Activated CD8-positive, alpha-beta memory T cell treated with anti-CD3 and anti-CD28 coated beads for 24 hours (primary cell): ENCODE measurements at places on chromosomes 11 and 22.

- DNase-seq: no peak
These were observed 98.0 kb downstream of the PRR5L start for GRCh38 chr11:36394056-36394455.

DNA sequence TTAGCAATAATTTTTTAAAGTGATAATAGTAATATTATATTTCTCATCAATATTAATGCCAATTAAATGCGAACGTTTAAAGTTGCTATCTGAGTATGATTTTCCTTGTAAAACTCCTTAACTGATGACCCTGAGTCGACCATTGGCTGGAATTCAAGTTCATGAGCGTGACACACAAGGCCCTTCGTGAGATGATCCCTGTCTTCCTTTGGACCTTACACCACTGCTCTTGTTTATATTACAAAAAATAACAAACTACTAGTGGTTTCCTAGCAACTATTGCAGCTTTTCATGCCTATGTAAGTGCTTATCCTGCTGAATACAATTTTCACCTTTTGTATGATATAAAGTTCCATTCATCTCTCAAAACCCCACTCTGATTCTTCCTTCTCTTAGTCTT is 752.9 kb downstream of the CNTN5 start:
- no peak for DNase-seq

DNA sequence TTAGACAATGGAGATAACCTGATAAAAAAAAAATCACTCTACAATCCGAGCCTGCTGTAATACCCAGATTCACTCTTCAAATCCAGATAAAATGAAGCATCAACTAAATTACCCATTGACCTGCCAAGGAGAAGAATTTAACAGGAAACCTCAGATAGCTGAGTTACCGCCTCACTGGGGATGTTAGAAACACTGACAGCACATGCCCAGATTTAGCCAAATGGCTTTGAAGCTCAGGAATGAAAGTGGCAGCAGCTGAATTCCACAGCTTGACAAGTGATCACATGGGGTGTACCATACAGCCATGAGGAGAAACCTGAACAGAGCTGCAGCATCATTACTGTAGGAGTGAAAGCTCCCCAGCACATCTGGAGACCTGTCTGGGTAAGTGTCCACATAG is 807.6 kb downstream of the DLG2 start:
- no peak for DNase-seq

- DNase-seq: no peak
These were observed 1110.4 kb upstream of the CCDC90B start for GRCh38 chr11:84396521-84396920.

- DNase-seq: no peak
These were observed 269.9 kb upstream of the SORL1-AS1 start for GRCh38 chr11:121722431-121723245.

DNA sequence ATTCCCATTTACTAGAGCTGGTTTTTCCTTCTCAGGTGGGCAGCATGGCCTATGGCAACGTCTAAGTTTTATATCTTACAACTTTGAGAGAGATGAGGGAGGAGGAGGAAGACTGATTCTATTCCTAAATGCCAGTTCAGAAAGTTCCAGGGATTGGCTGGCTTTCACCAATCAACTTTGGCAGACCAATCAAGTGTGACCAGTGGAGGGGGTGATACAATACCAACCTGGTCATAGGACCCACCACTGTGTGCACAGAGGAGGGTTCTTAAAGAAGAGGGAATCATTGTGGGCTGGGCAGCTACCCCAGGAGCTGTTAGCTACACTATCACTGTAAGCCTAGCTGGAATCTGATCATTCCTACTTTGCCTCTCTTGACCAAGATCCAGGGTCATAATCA is 8.1 kb downstream of the DIXDC1 start:
- no peak for DNase-seq

GRCh38 chr22:41302021-41302767 is 869 bp downstream of the ZC3H7B start:
- peak; percentile 70 for DNase-seq

- DNase-seq: no peak
These were observed 106.7 kb upstream of the ASPHD2 start for GRCh38 chr22:26322179-26322905.

- no peak for DNase-seq
These were observed 5.4 kb downstream of the OR8B12 start for GRCh38 chr11:124538019-124538418.

- no peak for DNase-seq
These were observed 60.4 kb downstream of the SFI1 start for GRCh38 chr22:31556627-31557203.

GRCh38 chr11:129119036-129119435 is 73.1 kb downstream of the ARHGAP32 start:
- no peak for DNase-seq

DNA sequence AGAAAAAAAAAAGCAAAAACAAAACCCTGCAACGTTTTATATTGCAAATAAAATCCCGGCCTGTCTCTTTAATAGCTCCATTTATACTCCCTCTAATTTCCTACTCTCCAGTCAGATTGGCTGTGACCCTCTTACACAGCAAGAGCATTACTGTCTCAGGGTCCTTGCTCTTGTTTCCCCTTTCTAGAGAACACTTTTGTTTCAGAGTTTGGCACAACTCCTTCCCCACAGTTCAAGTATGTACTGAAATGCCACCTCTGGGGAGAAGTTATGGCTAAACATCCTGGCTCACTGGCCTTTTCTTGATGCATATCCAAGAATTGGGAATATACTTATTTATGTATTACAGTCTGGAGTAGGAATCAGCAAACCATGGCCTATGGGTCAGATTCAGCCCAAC is 2.6 kb downstream of the CASP12 start:
- no peak for DNase-seq

DNA sequence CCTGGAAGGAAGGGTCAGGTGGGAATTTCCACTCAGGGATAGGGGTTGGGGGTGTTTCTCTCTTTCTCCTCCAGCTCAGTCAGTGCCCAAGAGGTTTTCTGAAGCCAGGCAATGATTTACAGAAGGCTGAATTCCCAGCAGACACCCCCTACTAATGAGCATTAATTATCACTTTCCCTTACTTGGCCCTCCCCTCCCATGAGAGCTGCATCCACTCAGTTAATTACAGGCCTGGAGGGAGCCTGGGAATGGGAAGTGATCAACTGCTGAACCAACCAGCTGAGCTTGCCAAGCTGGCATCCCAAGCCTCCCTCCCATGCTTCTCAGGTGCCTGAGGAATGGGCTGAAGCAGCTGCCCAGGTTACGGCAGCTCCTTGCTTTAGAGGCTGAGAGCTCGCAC is 992 bp downstream of the LGALS12 start:
- DNase-seq: no peak

GRCh38 chr11:57800444-57801182 is 39.0 kb downstream of the CTNND1 start:
- DNase-seq: no peak

DNA sequence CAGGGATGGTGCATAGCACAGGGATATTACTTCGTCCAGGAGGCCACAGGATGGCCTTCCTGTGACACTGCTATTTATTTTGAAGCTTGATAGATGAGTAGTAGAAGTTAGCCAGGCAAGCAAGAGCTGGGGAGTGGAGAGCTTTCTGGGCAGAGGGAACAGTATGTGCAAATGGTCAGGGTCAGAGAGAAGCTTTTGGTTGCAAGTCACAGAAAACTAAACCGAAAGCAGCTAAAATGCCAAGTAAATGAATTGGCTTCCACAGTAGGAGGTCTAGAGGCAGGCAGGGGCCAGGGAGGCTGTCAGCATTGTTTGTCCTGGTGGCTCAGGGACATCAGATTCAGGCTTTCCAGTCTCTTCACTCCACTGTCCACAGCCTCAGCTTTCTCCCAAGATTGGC is 247.5 kb downstream of the GRIK4 start:
- DNase-seq: no peak

GRCh38 chr11:131985846-131986301 is 615.5 kb downstream of the NTM start:
- no peak for DNase-seq

GRCh38 chr11:61873588-61874376 is 17.6 kb downstream of the FADS3 start:
- DNase-seq: no peak

DNA sequence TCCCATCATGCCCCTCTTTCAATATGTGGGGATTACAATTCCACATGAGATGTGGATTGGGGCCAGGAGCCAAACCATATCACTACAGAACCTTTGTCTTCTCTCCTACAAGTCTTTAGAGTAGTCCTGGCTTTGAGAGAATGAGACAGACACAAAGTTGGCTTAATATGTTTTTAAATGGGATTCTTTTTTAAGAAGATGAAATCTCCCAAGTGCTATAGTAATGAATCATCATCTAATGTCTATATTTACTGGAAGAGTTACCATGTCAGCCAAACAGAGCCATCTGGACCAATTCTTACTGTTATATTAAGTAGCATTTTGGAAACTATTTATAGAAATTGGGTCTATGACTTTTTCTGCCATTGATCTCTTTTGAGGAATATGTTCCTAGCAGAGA is 38.1 kb upstream of the CARD18 start:
- no peak for DNase-seq

DNA sequence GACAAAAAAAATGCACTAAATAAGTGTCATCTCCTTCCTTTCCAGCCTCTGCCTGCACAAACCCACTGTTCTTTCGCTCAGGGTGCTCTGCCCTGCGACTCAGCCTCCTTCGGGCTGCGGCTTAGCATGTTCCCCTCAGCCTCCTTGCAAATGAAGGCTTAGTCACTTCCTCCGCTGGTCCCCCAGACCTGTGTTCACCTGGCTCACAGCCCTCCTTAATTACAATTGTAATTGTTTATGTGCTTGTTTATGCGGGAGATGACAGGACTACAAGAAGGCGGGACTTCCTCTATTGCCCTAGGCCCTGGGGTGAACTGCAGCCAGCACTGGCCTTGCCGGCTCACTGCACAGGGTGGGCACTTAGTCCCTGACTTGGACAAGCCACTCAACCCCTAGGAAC is 303.6 kb downstream of the KIRREL3 start:
- no peak for DNase-seq

DNA sequence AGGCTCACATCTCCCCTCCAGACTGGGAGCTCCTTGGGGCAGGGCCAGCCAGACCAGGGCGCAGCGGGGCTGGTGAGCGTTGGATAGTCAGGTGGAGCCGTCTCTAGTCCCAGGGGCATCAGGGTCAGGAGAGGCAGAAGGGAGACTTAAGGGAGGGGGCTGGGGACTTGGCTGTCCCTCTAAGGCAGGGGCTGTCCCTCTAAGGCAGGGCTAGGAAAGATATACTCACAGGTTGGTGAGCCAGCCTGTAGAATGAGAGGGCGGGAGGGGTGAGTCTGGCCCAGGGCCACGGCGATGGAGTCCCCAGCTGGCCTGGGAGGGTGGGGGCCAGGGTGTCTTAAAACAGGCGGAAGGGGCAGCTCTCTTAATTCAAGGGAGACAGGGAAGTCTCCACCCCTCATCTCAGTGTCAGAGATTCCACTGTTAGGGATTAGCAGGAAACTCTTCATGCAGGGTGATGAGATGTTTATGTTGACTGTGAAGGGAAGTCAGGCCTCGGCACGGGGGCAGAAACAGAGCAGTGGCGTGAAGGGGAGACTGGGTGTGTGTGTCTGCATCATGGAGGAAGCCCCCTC is 11.3 kb downstream of the P2RY2 start:
- DNase-seq: no peak

- DNase-seq: no peak
These were observed 116.0 kb upstream of the BID start for GRCh38 chr22:17890245-17890671.

DNA sequence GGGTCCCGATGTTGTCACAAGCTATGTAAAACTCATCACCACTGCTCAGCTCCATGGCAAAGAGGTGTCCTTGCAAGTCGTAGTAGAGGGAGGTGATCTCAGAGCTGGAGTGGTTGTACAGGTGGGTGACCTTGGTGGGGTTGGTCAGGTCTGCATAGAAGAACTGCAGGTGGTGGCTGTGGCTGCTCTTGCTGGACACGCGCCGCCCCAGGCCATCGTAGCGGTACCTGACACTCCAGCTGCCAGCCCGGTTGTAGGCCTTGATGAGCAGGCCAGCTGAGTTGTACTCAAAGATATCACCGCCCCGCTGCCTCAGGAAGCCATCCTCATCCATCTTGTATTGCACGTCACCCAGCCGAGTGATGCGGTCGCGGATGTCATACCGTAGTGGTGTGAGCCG is 94.6 kb upstream of the NARS2 start:
- DNase-seq: no peak

DNA sequence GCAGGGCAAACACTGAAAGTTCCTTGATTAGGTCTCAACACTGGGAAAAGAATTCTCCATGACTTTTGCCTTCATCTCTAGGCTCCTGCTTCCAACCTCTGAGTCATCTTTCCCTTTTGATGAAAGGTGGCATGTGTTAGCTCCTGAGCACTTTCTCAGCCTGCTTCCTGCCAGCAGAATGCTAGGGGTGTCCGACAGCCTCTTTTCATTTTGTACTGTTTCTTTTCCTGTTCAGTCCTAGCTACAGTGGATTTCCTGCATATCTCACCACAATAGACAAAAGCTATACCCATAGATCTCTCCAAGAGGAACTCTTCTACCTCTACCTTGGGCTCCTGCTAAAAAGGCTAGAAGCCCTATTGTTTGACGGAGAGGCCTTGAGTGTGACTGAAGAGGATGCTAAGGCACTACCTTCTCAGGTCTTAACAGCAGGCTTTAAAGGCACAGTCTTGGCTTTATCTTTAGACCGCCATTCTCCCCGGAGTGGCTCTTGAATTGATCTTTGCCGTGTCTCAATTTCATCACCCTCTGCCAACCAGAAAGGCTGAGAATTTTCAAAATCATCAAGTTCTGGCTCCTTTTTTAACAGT is 145.5 kb downstream of the RBFOX2 start:
- no peak for DNase-seq

GRCh38 chr22:49590381-49590780 is 237.3 kb downstream of the BRD1 start:
- no peak for DNase-seq

DNA sequence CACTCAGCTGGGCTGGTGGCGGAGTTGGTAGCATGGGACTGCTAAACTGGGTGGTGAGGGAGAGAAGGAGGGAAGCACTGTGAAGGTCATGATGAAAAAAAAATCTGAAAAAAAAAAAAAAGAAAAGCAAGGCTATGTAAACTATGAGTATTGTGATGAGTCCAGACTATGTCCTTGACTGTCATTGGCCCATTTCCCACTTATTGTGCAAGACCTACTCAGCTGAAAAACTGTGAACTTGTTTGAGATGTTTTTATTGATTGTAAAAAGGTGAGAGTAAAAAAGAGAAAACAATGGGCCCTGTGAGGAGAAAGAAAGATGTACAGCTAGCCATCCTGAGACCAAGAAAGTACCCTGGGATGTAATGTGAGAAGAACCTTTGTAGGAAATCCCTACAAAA is 798.4 kb upstream of the TENM4 start:
- DNase-seq: no peak

- no peak for DNase-seq
These were observed 77.0 kb downstream of the RPL27A start for GRCh38 chr11:8759634-8760033.

GRCh38 chr11:61826930-61827570 is 1.1 kb upstream of the FADS2 start:
- DNase-seq: no peak

GRCh38 chr11:108589136-108589535 is 4.4 kb downstream of the EXPH5 start:
- DNase-seq: no peak

DNA sequence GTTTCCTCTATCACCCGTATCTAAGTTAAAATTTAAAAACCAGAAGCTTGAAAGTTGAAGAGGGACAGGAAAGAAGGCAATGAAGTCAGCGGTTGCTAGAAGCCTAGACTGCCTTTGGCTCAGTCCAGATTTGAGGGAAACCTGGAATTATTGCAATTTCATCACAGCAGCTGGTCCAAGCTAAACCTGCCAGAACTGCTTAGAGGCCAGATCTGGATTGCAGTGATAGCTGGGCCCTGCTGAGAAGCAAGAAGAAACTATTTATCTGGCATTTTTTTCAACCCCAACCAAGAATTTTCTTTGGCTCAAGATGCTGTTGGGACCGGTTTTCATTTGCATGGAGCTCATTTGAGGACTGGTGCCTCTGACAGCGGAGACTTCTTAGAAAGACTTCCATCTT is 121.5 kb upstream of the TEAD1 start:
- no peak for DNase-seq
